ENCODE measurements at places on chromosomes 2 and 18. TPM values are rescaled to one million over a fixed set of nuclear protein-coding genes. Genes with fewer than 3 reads are reported as not detected.

- no peak for DNase-seq
These were observed 24.1 kb upstream of the SP3 start for GRCh38 chr2:173989160-173989883.

DNA sequence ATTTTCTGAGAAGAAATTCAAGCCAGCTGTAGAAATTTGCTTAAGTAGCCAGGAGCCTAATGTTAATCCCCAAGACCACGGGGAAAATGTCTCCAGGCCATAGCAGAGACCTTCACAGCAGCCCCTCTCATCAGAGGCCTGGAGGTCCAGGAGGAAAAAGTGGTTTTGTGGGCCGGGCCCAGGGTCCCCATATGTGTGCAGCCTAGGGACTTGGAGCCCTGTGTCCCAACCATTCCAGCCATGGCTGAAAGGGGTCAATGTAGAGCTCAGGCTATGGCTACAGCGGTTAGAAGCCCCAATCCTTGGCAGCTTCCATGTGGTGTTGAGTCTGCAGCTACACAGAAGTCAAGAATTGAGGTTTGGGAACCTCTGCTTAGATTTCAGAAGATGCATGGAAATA, 14.2 kb upstream of the TTC21B start:
- no peak for DNase-seq

GRCh38 chr2:84702941-84703340, 177.9 kb downstream of the TRABD2A start:
- DNase-seq: no peak

DNA sequence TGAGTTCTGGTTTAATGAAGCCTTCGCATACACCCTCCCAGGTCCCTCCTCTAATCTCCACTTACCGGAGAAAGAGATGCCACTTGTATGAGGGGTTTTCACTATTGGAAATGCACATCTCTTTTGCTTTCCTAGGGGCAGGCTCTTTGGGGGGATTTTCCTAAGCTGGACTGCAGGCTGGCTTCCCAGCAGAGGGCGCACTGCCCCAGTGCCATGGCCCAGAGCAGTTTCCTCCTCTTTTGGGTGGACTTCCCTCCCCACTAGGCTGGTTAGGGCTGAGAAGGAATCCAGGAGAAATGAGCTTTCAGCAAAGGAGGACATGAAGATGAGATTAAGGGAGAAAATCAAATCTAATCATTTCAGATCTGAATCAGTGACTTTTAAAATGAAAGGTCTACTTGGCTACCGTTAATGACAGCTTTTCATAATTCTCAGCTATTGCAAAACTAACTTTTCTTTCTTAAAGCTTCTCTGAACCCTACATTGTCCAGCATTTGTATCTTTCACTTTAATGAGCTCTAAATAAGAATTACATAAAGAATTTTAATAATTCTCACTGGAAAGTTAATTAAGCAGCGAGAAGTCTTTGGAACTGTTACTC, 784.1 kb upstream of the FANCL start:
- DNase-seq: no peak

GRCh38 chr18:11167778-11168177, 18.4 kb upstream of the PIEZO2 start:
- no peak for DNase-seq

GRCh38 chr2:68832233-68832869, 38.8 kb downstream of the BMP10 start:
- no peak for DNase-seq

Gene IL1F10
- not detected for total RNA-seq
